ENCODE measurements at places on chromosomes 13 and 19.

GRCh38 chr13:75648446-75648845, 12.3 kb downstream of the LMO7 start:
- no peak for DNase-seq

GRCh38 chr13:98332691-98333090, 155.6 kb upstream of the RNF113B start:
- no peak for DNase-seq

DNA sequence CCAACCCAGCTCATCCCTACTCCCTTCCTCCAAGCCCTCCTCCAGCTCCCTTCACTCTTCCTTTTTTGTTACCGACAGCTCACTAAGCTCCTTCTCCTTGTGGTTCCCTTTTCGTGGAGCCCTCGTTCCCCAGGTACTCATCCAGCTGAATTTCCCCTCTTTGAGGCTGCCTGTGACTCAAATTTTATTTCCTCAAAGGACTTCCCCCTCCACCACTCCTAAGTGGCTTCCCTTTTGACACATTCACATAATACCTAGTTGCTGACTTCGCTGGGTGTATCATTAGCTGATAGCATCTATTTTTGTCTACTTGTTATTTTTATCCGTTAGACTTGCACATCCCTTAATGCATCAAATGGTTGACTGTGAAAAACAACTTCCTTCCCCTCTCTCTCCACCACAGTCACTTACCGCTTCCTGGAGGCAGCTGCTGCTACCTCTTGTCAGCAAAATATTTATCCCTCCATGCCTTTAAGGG, 14.5 kb downstream of the FFAR2 start:
- DNase-seq = no peak

GRCh38 chr19:54959840-54960239, 6.3 kb upstream of the NLRP2 start:
- no peak for DNase-seq

DNA sequence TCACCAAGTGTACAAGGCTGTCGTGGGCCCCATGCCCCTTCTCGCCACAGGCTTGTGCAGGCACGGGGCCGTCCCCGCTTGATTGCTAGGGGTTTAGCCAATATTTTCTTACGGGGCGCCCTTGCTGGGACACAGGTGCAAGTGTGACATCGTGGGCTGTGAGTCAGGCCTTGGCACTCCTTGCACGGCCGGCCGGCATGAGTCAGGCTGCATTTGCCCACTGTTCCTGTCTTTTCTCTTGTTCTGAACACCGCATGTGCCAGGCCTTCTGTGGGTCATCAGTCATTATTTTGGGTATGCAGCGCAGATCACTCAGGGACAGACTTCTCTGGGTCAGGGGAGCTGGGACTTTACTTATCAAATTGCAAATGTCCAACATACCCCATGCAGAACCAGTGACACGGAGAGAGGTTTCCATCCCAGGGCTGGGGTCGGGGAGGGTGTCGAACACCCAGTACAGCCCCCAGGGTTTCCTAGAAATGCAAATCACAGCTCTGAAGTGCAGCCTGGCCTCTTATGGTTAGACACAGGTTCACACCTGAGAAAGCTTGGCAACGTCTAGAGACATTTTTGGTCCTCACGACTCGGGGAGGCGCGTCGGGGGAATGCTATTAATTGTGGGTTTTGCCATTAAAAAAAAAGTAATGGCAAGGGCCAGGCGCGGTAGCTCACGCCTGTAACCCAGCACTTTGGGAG, 22.5 kb upstream of the KLF2 start:
- DNase-seq = no peak

- no peak for DNase-seq
These were observed 74.9 kb upstream of the SPATA13 start for GRCh38 chr13:24085662-24086061.

DNA sequence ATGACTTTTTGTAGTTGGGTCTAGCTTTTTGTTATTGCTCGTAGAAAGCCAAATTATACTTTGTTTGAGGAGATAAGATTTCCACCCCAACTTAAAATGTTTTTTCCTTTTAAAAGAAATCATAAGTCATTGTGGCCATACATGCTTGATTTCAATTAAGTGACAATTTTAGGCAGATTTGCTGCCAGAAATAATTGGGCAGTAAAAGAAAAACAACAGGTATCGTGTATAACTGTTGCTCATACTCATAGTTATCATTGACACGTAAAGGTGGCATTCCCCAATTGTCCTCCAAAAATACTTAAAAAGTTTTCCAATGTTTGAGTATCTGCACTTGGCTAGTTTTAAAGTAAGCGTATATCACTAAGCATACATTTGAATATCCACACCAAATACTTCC, 313.0 kb downstream of the TEX29 start:
- DNase-seq = no peak

DNA sequence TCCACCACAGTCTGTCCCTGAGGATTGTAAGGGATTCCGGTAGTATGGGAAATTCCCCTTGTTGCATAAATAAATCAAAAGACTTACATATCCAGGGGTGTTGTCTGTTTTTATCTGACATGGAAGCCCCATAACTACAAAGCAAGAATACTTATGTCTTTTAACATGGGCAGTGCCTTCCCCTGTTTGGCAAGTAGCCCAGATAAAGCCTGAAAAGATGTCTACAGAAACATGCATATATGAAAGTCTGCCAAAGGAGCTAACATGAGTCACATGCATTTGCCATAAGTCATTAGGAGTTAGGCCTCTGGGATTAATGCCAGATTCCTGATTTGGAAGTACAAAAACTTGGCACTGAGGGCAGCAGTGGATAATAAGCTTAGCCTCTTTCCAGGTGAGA, 62.1 kb downstream of the ZNF737 start:
- DNase-seq = no peak

DNA sequence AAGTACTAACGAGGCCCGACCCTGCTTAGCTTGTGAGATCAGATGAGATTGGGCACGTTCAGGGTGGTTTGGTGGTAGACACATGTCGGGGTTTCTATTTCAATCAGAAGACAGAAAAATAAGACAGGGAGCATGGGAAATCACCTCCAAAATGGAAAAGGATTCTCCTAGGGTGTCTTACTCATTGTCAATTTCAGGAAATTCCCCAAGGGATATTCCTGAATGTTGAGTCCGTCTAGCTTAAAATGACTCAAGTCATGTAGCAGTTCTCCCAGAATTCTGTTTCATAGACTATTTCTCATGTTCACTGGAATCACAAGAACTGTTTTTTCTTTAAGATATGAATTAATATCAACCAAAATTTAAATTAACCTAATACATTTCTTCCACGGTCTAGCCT, 380.1 kb downstream of the EFNB2 start:
- no peak for DNase-seq

DNA sequence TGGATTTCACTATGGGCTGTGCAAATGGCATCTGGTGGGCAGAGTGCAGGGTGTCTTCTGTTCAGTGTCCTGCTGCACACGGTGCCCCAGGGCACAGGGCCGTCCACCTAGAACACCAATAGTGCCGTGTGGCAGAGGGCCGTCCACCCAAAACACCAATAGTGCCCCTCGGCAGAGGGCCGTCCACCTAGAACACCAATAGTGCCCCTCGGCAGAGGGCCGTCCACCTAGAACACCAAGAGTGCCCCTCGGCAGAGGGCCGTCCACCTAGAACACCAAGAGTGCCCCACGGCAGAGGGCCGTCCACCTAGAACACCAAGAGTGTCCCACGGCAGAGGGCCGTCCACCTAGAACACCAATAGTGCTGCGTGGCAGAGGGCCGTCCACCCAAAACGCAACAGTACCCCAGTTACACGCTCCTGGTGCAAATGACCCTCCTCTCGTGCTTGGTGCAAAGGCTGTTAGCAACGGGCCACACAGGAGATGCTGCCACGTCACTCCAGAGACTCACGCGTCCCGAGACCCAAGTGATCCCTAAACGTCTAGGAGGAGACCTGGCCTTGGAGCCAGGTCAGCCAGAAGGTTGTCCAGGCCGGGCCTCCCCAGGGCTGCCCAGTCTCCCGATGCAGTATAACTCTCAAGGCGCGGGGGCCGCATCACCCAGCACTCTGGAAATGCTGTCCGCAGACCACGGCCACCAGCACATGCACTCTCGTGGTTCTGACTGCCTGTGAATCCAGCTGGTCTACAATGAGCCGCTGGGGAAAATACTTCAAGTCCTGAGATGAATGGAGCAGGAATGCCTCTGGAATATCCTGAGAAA, 51.5 kb downstream of the RASA3 start:
- DNase-seq = no peak

DNA sequence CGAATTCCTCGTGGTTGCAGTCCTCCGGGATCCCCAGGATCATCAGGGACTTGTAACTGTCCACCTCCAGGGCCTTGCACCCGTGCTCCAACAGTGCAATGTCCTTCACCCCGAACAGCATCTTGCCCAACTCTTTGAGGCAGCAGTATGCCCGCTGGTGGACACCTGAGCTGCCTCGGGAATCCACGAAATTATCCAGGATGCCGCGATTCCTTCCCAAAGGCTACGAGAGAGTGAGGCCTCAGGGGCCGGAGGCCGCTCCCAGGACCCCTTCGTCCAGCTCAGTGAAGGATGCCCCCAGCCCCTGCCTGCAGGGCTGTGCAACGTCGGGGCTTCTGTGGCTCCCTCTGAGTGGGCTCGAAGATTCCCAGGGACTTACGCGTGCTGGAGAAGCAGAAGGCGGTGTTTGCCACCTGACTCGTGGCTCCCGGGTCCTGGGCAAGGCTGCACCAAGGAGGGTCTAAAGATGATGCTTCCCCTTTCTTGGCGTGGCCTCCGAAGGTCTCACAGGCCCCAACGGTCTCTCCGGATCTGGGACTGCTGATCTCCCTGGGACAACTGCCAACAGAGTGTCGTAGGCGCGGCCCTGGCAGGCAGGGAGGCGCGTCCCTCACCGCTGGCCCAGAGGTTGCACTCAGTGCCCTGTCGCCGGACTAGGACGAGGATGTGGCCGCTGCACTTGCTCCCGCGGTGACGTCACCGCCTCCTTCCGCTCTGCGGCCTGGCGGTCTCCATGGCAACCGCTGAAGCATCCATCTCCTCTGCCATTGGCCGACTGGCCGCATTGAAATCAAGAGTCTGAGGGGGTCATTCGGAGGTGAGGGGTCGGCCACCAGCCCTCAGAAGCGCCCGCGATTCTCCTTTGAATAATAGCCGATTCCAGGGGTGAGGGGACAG, at the start of gene PNMA8C:
Gene PNMA8C, minus strand, starts transcription at position 698 of the 897 bp plus-strand sequence. Its CDS starts 577 bp downstream, at position 121.
- DNase-seq = no peak

DNA sequence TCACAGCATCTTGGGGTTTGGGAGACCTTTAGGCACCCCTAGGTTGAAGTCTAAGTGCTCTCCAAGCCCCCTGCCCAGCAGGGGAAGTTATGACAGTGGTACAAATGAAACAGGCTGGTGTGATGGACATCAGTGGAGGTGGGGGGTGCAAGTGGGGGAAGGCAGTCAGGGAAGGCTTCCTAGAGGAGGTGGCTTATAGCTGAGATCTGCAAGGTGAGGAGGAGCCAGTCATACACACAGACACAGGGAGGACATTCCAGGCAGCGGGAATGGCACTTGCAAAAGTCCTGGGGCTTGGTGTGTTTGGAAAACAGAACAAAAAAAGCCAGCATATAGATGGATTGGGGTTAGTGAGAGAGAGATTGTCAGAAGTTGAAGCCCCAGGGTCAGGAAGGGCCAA, 11.6 kb downstream of the HSH2D start:
- DNase-seq = no peak

DNA sequence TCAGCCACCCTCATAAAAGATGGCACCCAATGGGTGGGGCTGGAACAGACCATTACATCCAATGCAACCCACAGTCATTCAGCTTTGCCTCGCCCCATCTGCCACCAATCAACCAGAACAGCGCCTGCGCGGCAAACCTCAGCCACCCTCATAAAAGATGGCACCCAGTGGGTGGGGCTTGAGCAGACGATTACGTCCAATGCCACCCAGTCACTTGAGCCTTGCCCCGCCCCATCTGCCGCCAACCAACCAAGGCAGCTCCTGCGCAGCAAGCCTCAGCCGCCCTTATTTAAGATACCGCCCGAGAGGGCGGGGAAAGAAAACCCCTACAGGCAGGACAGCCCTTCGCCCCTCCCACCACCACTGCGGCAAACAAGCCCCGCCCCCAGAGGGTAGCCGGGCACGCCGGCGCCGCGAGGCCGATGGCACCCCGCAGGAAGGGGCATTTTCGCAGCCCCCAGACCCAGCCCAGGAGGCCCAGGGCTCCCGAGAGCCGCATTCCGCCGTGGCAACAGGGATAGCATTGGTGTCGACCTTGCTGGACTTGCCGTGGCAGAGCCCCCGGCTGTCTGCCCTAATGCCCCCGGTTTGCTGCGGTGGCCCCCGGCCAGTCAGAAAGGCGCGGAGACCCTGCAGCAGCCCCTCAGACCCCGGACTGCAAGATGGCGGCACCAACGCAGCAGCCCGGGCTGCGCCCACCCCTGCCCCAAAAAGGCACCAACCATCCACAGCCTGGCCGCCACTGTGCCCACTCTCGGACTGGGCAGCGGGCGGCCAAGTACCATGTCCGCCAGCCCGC, 675 bp downstream of the PEG3 start:
- DNase-seq = no peak

DNA sequence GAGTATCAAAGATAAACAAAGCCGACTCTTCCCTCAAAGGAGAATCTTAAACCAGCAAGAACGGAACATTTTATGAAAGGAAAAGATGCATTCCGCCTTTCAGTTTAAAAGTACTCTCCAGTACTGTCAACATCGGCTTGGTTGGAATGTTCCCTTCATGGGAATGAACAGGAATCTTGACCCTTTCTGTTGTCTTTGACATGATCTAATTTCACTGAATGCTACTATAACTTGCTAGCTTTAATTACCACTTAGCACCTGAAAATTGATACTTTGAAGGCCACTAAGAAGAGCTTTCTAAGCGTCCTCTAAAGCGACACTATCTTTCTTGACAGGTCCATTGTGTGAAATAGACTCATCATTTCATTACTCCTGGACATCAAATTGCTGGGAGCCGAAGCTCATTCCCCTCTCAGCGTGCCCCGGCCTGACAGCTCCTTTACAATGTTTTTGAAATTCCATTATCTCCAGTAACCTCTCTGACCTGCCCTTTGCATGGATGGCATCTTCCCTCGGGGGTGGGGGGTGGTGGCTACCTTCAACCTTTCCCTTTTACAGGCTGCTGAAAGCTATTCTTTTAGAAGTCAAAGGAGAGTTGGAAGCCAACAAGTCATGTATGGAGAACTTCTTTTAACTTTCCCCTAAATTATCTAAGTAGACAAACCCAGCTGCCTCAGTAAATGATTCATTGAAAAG, 67.9 kb downstream of the EFNB2 start:
- no peak for DNase-seq
